ELF-1 (cell line): ENCODE measurements at places on chromosomes 7 and 10.

GRCh38 chr10:24556750-24557742, 166.6 kb downstream of the ARHGAP21 start:
- peak; percentile 23 for DNase-seq

DNA sequence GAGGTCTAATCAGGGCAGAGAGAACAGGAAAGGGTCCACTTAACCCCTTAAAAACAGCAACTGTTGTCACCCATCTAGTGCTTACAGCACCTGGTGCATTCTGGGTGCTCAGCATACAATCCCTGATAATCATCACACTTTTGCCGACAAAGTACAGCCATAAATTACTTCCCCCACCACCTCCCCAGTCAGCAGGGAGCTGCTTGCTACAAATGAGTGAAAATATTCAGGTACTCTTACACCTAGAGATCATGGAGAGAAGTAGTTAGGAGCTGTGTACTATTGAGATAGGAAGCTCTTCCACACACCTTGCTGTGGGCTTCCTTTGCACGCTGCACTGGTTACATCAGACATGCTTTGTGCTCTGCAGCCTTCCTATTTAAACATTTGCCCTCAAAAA, 723.5 kb upstream of the GALNT17 start:
- DNase-seq: no peak

DNA sequence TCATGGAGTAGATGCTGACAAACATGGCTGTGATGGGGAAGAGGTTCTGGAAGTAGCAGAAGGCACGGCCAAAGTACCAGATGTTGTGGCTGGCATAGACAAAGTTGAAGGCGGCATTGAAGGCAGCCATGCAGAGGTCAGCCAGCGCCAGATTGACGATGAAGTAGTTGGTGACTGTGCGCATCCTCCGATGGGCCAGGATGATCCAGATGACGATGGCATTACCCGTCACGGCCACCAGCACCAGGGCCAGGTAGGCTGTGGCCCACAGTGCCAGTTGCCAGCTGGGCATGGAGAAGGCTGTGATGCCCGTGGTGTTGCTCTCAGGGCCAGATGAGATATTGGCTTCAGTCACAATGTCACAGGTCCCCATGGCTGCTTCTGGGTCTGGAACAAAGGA, 767 bp downstream of the TACR2 start:
- DNase-seq: no peak

- DNase-seq: no peak
Observed at GRCh38 chr10:112404617-112405016, 30.7 kb downstream of the ACSL5 start.

DNA sequence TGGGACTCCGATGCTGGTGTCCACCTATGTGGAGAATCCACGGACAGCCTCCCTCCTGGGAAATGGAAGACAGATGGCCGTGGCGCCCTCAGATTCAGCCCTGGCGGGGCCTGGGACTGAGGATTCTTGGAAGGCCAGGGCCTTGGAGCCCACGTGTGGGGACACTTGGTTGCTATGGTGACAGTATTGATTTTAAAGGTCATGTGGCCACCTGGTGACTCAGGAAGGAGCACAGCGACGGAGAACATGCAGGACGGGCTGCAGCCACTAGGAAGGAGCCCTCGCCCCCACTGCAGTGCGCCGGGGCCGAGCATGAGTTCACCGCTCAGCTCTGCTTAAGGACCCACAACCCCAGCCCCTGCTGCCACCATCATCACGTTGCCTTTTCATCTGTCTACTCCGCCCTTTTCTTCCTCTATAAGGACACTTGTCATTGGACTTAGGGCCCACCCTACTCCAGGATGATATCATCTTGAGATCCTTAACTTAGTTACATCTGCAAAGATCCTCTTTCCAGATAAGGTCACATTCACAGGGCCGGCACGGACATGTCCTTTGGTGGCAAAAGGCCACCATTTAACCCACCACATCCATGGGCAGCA, 3.7 kb upstream of the STK32C start:
- peak; percentile 61 for DNase-seq
